ENCODE measurements at places on chromosomes 6 and 20.

DNA sequence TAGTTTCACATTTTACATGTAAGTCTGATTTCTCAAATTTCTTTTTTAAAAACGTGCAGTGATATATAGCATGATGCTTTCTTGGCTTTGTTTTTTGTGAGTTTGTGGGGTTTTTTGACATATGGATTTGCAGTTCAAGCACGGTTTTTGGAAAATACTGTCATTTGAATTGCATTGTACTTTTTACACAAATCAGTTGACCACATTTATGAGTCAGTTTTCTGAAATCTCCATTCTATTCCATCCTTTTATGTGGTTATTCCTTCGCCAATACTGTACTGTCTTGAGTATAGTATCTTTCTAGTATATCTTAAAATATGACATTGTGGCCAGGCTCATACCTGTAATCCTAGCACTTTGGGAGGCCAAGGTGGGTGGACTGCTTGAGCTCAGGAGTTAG, 890.0 kb upstream of the CITED2 start:
- no peak for DNase-seq

DNA sequence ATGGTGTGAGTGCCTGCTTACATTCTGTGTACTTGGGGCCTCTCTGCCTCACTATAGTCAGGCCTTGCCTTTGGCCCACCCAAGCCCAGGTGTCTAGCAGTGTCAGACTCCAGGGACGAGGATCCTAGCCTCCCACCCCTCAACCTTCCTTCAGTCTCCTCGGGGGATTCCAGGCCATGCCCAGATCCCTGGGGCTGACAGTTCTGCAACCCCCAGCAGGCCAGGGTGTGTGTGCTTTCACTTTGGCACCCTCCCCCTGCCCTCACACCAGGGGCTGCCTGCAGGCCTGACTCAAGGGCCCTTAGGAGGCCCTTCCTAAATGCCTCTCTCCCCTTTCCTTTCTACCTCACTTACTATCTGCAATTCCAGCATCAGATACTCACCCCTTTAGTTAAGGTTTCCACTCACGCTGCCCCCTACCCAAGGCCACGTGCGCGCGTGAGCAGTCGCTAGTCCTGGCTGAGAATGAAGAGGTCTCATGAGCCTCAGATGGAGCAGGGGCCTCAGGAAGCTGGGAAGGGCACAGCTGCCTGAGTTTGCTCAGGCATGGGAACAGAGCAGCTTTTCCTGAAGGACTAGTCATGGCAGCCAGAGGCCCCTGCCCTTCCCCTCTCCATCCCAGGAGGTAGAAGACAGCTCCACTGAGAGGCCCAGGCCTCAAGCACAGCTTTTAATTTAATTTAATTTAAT, 859 bp upstream of the CLPS start:
- no peak for DNase-seq

DNA sequence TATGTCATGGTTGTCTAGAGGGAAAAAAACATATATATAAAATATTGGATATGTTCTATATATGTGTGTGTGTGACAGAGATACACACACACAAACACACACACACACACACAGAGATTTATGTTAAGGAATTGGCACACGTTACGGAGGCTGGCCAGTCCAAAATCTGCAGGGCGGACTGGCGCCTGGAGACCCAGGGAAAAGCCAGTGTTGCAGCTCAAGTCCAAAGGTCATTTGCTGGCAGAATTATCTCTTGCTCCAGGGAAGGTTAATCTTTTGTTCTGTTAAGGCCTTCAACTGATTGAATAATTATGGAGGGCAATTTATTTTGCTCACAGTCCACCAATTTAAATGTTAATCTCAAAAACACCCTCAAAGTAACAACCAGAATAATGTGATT, 37.5 kb upstream of the PDE7B start:
- DNase-seq, result no peak

- DNase-seq, result no peak
Measured at GRCh38 chr20:53608456-53609452, 15.1 kb upstream of the ZNF217 start.

DNA sequence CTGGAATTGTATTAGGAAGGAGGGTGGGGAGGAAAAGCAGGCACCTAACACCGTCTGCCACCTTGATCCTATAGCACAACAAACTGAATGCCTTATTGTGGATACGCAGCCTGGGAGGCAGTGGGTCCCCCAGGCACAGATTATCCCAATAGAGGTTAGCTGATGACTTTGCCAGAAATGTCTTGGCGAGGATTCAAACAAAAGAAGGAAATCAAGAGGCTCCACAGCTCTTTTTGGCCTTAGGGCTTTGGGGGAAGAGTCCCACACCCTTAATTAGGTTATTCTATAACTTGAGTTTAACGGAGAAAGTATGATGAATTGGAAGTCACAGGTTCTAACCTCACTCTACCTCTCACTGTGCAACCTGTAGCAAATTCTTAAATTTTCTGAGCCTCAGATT, 102.0 kb downstream of the MRPL14 start:
- DNase-seq, result no peak

DNA sequence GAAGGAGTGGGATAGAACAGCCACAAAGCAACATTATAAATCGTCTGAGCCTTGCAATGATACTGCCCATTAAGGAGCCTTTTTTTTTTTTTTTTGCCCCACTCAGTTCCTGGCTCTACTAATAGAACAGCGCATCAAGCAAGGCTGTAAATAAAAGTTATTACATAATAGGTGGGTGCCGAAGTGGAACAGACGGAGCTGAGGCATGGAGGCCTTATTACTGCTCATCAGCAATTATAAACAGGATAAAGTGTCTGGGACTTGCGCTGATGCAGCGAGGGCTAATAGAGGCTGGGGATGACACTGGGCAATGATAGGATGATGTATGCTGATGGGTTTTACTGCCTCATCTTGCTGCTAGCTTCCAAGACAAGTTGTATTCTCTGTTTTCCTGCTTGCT, 272.1 kb downstream of the ZFAND3 start:
- DNase-seq, result no peak

DNA sequence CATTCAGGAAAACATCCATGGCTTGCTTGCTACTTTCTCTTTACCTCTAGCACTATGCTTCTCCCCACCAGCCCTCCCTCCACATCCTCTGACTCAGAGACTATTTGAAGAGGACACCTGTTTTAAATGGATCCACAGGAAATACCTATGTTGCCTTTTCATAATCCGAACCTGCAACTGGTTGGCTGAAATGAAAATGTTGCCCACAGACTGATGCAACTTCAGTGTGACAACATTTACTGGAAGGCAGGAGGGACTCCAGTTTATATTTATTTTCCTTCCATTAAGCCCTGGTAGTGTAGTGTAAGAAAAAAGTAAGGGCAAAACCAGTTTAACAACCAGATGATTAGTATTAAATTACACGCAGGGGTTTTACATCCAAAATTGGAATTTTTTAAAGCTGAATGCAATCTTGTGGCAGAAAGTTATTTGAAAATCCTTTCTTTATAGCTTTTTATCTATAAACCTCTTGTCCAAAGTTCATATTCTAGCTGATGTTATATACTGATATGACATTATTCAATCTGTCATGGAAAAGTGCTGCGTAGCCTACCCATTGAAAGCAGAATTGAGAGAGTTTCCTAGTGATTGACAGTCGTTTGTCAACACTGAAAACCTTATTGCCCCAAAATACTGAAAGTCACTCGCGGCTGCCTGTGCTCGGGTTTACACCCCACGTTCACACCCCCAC, 881 bp upstream of the AIG1 start:
- DNase-seq, result peak; percentile 30

DNA sequence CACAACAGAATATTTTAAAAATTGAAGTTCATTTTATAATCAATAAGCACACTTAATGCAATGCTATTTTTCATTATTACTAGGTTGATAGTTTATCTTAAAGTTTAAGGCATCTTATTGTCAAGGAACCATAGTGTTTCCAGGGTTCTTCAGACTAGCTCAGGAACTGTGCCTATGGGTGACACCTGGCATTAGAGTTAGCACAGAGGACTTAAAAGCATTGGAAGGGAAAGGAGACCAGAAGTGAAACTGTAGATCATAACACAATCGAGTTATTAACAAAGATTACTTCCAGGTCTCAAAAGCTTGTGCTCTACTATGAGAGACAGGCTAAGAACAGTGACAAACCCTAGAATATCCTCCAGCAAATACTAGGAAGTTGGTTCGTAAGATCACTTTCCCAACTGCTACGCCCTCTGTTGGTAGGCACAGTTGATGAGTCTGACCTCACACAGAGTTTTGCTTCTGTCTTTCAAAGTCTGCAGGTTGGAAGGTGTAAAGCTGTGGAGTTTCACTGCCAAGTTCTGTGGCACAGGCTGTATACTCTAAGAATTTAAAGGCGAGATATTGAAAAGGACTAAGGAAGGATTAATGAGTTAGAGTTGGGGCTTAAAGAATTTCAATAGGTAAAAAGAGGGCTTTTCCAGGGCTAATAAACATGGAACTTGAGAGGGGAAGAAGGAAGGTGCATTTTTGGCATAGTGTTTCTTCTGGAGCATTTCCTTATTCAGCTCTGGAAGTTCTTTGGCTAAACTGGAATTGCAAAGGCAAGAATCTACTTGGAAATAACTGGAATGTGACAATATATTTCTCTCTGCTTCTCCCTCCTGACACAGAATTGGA, 531.3 kb upstream of the JAG1 start:
- DNase-seq, result no peak

DNA sequence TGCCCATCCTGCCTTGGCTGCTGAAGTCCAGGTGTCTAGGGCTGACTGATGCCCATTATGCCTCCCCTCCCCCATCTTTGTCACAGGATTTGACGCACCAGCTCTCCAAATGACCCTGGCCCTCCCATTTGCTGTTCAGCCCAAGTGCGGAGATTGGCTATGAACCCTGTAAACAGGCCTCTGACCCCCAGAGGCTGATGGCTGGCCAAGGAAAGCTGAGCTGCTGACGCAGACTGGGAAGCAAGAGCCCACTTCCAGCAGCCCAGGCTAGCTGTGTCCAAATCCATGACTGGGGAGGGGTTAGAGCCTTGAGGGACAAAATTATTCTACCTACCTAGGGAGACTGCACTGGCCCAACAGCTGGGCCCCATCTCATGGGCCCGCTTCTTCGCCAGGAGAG, 797 bp upstream of the GNRH2 start:
- no peak for DNase-seq

GRCh38 chr6:3385660-3386151, 71.1 kb downstream of the SLC22A23 start:
- no peak for DNase-seq

DNA sequence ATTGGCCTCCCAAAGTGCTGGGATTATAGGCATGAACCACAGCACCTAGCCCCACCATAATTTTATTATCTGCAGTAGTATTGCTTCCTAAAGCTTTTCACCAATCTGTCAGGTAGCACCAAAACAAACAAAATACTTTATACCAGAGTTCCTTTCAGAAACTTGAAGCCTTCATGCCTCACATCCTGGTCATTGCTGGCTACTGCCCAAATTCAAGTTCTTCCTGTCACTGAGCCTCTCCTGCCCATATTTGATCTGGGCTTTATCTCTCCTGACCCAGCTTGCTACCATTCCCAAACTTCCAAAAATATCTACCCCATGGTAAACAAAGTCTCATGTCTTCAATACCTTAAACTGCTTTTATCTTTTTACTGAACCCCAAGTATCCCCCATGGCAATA, 34.9 kb upstream of the DST start:
- no peak for DNase-seq

- DNase-seq, result no peak
Measured at GRCh38 chr20:17611290-17611539, 41.3 kb downstream of the DSTN start.

DNA sequence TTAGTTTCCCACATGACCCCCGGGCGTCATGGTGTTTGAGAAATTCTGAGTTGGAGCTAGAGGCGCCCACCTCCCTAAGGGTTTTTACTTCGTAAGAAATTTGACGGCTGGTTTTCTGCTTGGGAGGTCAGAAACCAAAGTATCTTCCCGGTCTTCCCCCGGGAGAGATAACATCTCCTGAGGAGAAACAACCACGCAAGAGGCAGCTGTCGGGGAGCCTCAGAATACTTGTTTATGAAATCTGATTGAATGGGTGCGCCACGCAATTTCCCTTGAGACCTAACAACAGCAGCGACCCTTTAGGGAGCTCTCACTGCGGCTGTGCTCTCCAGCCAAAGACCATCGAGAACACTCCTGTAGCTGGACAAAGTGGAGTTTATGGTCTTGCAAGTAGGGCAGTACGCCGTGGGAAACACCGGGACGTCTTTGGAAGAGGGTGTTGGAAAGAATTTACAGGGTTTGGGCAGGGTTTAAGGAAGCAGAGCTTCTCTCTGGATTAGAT, 608 bp upstream of the EIF2S2 start:
- DNase-seq, result no peak

DNA sequence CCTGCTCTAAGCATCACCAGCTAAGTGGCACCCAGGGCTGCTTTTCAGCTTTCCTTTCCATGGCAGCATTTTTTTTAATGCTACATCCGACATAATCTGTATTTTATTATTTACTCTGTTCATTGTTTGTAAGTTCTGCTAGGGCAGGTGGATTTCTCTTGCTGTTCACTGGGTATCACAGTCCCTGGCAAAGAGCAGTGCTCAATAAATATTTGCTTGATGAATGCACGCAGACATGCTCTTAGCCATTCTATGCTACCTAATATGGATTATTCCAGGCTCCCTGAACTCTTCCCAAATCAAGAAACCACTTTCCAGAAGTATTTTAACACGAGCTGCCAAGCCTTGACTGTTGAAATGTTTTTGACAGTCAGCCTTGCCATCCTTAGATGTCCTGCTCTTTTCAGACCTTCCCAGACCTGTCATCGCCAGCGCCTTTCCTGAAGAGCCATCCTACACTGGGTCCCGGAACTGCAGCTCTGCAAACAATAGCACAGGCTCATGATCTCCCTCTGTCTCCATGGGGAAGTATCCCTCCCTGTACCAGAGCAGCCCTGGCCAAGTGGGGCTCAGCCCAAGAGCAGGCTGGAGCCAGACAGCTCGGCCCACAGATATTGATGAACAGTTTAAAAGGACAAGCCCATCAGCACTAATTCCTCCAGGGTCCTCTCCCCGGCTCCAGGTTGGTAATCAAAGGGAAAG, 136.5 kb upstream of the CDH4 start:
- no peak for DNase-seq

DNA sequence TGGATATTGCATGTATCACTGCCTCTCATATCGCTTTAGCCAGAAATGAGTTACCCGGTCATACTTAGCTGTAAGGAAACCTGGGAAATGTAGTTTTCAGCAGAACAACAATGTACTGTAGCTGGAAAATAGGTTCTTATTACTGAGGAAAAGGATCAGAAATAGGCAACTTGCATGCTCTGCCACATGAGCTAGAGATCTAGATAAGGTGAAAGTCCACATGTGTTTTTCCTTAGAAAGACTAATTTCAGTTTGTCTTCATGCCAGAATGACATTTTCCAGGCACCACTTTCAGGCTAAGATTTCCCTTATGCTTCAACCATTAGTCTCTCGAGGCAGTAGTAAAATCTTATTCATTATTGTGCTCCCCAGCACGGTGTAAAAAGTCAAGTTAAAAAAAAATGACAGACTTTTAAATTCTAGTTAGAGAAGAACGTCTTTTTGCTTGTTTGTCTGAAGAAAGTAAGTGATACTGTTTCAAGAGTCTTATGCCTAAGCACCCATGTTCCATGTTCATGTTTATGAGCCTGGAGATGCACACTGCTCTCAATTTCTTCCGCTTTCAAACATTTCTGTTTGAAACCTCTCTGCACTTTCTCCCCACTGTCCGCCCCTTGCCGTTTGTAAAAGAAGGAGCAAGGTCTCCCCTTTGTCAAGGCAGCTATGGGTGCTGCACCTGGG, 67.6 kb downstream of the ZNF831 start:
- DNase-seq, result no peak

- peak; percentile 49 for DNase-seq
Measured at GRCh38 chr20:21099751-21100577, 6.2 kb downstream of the LINC00237 start.

- DNase-seq, result no peak
Measured at GRCh38 chr6:129069006-129069405, 186.1 kb downstream of the LAMA2 start.

GRCh38 chr6:30612213-30612612, 4.8 kb downstream of the PPP1R10 start:
- no peak for DNase-seq
